ENCODE measurements at places on chromosomes 7 and 10.

GRCh38 chr10:106957823-106958588, 206.5 kb downstream of the SORCS1 start:
- DNase-seq, result no peak

- no peak for DNase-seq
These were observed 18.8 kb downstream of the KLF6 start for GRCh38 chr10:3766046-3766756.

GRCh38 chr7:47435889-47436312, 146.0 kb downstream of the TNS3 start:
- DNase-seq, result peak; percentile 62

GRCh38 chr7:127844707-127845331, 186.4 kb downstream of the LRRC4 start:
- DNase-seq, result peak; percentile 59

DNA sequence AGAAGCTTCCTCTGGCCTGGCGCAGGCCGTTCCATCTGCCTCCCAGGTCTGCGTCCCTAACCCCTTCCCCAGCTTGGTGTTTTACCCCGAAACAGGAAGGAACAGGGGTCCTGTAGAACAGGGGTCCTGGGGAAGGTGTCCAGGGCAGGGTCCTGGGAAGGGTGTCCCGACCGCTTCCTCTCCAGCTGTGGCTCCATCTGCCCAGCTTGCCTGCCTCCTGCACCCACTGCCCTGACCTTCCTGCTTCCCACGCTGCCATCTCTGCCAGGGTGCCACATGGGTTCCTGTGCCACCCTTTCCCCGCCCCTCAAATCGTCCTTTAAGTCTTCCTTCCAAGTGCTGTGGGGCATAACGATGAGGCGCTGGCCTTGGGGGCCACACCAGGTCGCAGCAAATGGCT, 32.4 kb downstream of the WDR86 start:
- no peak for DNase-seq

DNA sequence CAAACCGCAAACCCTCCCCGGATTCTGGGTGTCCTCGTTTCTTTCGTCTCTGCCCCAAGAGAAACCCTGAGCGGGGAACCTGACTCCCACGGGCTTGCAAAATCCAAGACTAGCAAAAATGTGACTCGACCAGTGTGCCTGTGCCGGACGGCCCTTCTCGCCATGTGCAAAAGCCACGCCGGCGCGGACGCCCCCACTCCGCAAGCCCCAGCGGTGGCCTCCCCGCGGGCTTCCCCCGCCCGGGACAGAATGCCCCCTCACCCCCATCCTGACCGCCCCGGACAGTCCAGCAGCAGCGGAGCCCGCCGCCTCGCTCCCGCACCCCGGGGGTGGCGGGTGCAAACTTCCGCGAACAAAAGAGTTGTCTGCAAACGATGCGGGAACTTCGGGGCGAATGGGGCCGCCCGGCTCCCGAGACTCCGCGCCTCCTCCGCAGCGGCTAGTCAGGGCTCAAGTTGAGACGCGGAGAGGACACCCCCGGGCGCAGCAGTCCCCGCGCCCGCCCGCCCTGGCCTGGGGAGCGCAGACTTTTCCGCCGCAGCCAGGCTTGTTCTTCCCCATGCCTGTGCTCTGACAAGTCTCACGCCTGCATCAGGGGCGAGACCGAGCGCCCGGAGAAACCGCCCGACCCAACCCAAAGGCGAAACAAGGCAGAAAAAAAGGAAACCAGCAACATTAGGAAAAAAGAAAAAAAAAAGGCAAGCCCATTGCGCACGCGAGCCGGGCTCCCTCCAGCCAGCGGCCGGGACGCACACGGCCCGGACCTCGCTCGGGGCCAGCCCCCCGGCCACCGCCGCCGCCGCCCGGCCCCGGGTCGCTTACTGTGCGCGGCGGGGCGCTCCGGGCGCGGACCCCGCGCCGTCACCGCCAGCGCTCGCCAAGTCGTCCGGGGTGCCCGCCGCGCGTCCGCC, 732 bp downstream of the FAM53B start:
- no peak for DNase-seq
